ENCODE measurements at places on chromosomes 6 and 20.

DNA sequence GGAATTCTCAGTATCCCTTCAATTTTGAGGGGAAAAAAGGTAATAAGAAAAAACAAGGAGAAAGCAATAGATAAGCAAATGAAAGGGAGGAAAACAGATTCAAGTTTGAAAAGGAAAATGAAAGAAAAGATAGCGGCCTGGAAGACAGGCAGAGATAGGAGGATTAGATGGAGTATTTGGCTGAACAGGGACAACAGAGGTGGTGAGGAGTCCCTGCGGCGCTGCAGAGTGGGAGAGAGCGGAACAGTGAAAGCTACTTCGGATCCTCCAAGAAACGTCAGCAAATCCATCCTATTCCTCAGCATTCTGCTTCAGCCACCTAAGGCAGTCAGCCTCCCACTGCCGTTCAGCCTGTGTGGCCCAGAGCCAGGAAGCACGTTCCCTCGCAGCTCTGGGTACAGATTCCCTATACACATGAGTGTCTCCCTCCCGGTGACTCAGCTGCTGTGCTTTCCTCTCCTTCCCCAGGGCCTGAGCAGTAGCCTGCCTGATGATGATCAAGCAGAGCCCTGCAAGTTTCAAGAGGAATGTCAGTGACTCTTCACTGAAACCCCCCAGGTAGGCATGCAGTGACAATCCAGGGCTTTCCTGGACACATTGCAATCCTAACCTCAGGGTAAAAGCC, 43.4 kb upstream of the CDYL start:
- DNase-seq, result peak; percentile 66

DNA sequence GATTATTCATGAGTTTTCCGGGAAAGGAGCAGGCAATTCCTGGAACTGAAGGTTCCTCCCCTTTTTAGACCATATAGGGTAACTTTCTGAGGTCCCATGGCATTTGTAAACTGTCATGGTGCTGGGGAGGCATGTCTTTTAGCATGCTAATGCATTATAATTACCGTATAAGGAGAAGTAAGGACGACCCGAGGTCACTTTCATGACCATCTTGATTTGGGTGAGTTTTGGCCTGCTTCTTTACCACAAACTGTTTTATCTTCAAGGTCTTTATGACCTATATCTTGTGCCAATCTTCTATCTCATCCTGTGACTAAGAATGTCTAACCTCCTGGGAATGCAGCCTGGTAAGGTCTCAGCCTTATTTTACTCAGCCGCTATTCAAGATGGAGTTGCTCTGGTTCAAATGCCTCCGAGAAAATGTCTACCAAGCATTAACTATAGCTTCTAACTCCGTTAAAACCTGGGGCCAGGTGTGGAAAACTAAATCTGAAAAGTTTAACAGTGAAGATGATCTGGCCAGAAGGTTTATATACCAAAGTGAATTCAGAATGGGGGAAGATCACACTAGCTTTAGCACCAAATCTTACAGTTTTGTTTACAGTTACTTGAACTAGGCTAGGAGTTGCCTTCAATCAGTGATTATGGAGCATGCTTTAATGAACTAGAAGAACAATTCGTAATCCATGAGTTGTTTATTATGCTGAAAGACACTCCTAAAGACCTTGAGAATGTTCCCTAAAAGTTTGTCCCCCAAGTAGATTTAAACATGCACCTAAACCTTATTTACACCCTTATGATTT, 80.0 kb upstream of the TOP1 start:
- DNase-seq, result no peak

GRCh38 chr6:13398069-13398381, 69.7 kb upstream of the TBC1D7 start:
- DNase-seq, result no peak

DNA sequence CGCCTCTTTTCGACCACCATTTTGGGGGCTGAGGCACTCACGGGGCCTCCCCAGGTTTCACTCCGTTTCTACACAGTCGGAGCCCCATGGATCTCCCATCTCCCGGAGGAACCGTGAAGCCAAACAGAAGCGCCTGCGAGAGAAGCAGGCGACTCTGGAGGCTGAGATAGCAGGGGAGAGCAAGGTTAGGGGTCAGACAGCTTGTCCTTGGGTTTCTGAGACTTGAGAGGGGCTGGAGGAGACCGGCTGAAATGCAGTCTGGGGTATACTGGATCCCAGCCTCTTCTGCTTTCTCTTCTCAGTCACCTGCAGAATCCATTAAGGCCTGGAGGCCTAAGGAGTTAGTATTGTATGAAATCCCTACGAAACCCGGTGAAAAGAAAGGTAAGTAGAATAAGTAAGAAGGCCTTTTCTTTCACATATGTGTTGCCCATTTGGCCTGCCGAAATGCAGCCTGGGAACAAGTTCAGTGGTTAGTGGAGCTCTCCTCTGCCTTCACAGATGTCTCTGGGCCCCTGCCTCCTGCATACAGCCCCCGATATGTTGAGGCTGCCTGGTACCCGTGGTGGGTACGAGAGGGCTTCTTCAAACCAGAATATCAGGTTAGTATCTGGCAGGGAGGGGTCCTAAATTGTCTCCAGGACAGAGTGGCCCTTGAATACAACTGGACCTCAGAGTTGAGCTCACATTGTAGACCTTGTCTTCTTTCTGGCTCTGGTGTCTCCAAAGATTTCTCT, 984 bp downstream of the VARS2 start:
- DNase-seq, result no peak

DNA sequence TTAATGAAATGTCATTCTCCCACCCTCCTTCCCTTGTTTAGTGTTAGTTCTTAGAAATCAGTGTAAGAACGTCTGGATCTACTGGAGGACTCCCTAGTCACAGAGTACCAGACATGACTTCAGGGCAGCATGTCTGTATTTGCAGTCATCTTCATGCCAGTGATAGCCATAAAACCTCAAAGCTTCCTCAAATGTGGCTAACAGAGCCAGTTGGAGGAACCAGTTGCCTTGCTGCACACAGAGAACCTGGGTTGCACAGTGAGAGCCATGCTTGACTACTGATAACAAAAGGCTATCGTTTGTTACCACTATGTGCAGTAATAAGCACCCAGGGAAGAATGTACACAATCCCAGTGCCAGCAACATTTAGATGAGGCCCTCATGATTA, 20.1 kb downstream of the NT5E start:
- no peak for DNase-seq

DNA sequence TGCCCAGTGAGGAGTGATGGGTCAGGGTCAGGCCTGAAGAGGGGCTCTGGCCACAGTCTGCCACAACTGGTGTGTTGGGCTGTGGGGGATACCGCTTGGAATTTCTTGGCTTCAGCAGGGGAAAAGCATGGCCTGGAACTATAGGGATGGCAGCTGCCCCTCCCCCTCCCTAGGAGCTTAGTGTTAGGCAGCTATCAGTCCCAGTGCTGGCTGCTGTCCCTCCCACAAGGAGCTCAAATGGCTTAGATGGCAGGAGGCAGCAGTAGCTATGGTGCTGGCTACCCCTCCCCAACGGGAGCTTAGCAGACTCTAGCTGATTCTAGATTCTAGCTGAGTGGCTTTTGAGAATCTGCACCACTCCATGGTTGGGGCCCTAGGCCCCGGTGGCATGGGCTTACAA, 414.5 kb upstream of the HSF2 start:
- DNase-seq, result no peak

DNA sequence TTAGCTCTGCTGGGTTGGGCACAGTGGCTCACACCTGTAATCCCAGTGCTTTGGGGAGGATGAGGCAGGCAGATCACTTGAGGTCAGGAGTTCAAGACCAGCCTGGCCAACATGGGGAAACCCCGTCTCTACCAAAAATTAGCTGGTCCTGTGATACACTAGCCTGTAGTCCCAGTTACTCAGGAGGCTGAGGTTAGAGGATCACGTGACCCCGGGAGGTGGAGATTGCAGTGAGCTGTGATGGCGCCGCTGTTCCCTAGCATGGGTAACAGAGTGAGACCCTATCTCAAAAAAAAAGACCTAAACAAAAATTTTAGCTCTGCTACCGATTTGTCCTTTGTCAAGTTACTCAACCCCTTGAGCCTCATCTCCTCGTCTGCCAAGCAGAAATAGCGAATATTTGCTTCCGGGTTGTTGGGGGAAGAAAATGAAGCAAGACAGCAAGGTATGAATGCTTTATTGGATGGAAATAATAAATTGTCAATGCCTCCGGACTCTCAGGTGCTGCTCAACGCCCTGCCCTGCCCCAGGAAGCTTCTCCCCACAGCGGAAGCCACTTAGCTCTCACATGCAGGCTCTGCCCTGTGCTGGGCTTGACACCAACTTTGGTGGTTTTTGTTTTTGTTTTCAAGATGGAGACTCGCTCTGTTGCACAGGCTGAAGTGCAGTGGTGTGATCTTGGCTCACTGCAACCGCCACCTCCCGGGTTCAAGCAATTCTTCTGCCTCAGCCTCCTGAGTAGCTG, 24.9 kb upstream of the ITCH start:
- no peak for DNase-seq

- DNase-seq, result peak; percentile 31
Observed at GRCh38 chr20:36267605-36268381, 31.5 kb downstream of the AAR2 start.

DNA sequence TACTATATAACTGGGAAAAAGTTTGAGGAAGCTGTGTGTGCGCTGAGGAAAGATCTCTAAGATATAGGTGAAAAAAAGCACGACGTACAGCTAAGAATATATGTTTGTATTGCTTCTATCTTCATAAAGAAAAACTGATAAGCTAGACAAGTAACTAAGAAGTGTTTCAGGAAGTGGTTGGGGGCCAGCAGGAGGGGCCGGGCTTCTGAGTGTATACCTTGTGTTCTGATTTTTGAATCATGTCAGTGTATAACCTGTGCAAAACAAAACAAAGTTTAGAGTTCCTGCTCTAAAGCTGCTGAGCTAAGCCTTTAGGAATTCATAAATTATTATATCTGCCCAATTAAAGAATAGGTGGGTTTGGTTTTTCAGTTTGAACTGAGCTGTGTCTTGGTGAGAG, 7.9 kb upstream of the OSER1 start:
- DNase-seq, result no peak

- DNase-seq, result no peak
Observed at GRCh38 chr20:34907616-34908469, 31.4 kb downstream of the ACSS2 start.

DNA sequence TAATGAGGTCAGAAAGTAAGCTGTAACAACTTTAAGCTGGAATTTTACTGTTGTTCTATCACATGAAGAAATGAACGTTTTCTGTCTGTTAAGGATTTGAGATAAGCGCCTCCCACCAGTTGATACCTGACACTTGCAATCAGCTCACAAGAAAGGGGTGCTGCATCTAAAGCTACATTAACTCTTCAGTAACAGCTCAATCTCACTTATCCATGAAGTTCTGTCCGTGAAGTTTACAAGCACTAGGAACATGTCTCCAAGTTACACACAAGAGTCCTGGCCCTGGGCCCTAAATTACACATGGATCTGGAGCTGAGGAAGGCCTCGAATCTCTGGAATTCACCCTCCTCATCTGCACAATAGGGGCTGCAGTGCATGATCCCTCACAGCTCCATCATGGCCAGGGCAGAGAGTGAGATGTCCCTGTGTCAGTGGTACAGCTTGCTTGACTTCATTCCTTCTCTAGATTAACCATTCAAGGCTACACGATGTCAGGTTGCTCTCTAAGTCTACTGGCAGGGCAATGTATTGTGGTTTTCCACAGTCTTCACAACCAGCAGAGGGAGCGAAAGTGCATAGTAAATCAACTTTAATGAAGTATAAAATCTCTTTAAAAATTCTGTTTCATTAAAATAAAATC, 182.4 kb upstream of the MCHR2 start:
- DNase-seq, result no peak

DNA sequence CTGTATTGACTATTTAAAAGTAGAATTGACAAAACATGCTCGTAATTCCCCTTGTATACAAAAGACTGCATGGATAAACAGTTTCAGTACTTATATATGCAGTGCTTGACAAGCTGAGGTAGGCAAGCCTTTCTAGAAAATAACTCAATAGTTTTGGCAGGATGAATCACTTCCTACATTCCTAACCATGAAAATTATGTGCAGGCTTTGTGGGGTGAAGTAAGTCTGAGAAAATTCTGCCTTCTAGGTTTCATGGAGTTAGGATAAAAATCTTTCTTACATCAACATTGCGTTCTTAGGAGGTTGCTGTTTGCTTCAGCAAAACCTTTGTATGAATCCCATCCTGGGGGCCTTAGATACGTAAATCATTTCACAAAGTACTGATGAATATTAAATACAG, 801.4 kb upstream of the EYS start:
- DNase-seq, result no peak

GRCh38 chr6:45375449-45375848, 2.3 kb downstream of the SUPT3H start:
- DNase-seq, result no peak

DNA sequence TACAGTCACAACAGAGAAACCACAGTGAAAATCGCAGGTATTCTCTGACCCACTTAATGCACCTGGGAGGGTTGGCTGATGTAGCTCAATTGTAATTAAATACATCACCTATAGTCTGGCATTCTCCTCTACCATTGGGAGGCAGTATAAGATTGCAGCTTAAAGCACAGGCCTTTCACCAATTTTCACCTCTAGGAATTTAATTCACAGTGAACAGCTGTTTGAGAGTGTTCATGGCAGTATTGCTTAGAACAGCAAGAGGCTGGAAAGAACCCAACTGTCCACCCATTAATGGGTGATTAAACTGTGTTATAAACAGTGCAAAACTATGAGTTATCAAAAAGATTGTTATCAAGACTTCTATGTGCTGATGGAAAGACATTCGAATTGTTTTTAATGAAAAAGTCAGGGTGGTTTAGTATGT, 2.0 kb downstream of the EDEM2 start:
- no peak for DNase-seq

DNA sequence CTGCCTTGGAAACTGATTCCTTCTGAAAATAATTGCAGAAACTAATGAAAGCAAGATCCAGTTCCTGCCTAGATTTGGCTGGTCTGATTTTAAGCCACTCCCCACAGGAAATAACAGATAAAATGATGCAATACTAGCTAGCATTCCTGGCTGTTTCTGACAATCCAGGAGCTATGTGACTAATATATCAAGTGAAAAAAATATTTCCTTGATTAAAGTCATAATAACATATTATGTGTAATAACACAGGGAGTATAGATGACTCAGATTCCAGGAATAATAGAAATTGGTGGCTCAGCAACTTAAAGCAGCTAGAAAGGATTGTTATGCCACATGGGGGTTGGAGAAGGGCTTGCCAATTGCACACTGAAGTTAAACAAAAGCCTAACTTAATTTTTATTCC, 182.7 kb upstream of the SALL4 start:
- no peak for DNase-seq

- no peak for DNase-seq
Observed at GRCh38 chr6:108497883-108498282, 62.8 kb upstream of the FOXO3 start.

DNA sequence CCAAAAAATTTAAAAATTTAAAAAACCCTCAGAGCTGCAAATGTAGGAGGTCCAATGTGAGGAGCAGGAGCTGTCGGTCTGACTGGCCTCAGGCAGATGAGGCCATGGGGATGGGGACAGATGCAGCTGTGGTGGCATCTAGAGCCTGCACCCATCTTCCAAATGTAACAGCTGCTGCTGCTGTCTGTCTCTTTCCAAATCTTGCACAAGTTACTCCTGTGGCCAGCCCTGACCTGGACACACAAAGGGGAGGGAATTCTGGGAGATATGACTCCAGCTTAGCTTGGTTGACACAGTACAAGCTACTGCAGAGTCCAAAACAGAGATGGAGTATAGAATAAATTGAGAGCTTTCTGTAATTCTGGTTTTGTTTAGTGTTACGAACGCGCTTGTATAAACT, 115.2 kb downstream of the PRND start:
- no peak for DNase-seq

GRCh38 chr20:2558581-2559278, 22.4 kb downstream of the TMC2 start:
- no peak for DNase-seq

GRCh38 chr6:138162111-138162954, 594 bp downstream of the ARFGEF3 start:
- DNase-seq, result peak; percentile 48

All from mesothelial cell of epicardium (in vitro differentiated cells).